ENCODE measurements at places on chromosomes 2 and 18. TPM values are rescaled to one million over a fixed set of nuclear protein-coding genes. Genes with fewer than 3 reads are reported as not detected.

DNA sequence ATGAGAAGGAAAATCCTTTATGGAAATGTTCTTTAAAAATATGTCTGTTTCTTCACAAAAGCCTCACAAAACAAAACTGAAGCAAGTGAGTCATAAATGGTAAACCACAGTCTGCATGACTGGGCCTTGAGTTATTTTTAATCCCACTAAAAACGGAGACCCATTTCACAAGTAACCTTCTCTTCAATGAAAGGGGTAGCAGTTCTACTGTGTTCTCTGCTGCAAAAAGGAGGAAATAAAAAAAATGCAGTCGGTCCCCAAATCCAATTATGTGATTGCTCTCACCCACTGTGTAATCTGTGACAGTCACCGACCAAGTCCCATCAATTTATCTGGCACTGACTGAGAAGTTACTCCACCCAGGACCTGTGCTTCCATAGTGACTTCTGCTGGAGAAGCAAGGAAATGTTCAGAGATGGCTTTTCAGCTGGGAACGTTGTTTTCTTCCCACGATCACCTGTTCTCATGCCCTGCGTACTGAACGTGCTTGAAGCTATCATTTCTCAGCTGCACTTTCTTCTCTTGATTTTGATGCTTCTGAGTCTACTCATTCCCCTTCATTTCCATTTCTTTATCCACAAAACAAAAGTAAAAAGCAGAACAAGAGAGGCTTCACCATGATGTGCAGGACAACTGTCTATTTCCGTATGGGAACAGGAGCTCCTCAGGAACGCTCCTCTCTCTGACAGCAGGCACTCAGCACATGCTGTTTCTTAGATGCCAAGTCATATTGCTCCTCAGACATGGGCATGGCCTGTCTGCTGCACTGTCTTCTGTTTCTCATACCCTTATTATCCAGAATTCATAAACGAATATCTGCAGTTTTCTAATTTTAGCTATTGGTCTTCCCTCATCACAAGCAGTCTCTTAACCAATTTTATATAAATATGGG lies 80.0 kb upstream of the TMEM200C start:
- no peak for DNase-seq

DNA sequence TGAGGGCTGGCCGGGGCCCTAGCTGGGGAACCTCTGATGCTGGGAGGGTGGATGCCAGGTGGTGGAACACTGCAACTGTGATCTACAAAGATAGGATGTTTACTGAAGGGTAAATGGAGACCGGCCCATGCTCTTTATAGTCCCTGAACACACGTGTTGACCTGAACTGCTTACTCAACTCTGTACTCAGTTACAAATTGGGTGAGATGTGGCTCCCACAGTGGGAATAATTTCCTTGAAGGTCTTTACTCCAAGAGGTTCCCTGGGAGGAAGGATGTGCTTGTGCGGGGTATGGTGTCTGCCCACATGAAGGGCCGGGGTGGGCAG lies 254.1 kb downstream of the PRKCE start:
- no peak for DNase-seq

DNA sequence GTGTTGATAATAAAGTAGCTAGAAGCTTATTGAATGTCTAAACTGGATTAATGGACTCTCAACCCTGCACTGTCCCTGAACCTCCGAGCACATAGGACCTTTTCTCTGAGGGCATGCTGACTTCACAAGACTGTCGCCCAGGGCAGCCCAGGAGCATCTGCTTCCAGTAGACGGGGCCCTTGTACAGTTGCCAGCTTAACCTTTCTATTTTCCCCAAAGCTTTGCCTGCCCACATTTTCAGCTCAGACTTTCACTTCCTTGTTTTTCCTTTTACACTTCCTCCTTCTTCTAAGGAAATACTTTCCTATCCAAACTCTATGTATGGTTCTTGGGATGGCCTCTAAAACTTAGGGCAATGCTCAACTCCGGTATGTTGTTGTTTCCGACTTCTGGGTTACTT lies 1.3 kb downstream of the VWA3B start:
- no peak for DNase-seq

DNA sequence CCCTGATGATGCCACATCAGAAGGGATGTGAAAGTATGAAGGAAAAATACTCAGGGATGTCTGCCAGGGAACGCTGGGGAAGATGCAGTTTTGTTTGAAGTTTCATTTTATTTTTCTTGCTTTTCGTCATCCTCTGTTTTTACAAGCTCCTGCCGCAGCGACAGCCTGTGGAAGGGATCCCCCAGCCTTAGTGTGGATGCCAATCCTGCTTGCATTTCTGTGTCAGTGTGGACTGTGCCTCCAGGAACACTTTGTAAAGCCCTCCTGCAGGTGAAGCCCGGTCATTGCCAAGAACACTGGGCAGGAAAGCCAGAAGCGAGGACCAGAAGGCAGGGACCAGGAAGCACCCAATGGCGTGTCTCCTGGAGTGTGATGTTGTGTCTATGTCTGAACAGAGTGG lies 234.3 kb downstream of the SEPTIN10 start:
- no peak for DNase-seq

DNA sequence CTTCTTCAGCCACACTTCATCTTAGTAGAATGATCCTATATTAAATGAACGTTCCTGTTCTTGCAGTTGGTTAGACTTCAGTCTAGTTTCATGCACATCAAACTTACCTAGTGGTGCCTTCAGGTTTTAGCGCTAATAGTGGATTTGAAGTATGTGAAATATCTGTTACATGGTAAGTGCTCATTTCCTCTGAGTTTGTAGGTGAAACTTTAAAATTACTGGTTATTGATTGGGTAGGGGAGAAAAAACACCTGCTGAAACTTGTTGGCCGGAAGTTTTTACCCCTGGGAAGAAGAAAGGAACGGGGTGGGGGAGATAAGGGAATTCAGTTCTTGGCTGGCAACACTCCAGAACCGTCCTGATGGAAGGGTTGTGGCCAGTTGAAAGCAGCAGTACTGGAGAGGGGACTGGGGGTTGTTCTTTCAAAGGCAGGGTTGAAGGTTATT lies 112.8 kb downstream of the SPTBN1 start:
- no peak for DNase-seq

DNA sequence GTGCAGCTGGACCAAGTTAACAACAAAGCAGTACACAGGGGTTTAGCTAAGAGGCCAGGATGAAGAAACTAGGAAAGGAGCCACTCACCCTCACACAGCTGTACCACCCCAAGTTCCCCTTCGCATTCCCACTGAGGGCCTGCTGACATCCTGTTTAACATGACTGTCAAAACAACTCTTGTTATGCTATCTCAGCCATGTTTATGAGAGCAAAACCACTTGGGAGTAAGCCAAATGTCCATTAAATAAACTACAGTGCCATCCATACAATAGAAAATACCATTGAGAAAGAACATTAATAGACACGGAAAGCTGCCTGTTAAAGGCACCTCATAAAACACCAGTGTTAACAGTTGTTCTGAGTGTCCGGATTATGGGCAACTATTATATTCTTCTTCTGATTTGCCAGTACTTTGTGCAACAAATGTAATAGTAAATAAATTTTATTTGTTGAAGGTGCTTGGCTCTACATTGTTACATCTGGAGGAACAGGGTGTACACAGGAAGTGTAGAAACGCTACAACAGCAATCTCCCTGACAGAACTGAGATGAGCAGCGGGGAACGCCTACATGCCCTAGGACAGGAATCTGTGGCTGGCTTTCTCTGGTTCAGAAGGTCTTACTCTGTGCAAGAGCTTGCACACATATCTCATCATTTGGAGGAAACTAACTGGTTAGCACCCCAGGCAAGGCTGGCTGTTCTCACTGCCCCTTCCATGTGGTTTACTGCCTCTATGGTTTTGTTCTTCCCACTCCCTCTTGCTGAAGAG lies 85.6 kb downstream of the EHD3 start:
- peak; percentile 40 for DNase-seq

GRCh38 chr2:121061633-121062032 lies 223.4 kb downstream of the TFCP2L1 start:
- DNase-seq = no peak

DPYSL5 gene
- total RNA-seq = 1.2 TPM

DSEL gene
- total RNA-seq = 49.3 TPM

ABHD1 gene
- total RNA-seq = not detected

MRPL19 gene
- 51.4 TPM for total RNA-seq

MEP1B gene
- 0.11 TPM for total RNA-seq

All from urinary bladder (tissue), 4 donors.